ENCODE measurements at places on chromosomes 4 and X.

DNA sequence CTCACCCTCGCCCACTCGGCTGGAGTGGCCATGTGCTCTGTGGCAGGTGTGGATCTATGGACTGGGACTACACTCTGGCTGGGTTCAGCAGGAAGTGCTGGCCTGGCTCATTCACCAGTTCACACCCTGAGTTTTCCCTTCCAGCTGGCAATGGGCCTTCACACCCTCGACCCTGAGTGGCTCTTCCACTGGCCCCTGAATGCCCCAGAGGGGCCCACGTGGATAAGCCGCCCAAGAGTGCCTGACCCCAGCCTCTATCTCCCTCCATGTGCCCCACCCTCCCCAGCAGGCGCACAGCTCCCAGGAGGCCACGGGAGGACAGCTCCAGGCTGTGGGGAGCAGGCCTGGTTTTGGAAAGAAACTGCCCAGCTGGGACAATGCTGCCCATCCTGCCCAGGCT is 234.1 kb downstream of the AFAP1 start:
- DNase-seq: no peak

DNA sequence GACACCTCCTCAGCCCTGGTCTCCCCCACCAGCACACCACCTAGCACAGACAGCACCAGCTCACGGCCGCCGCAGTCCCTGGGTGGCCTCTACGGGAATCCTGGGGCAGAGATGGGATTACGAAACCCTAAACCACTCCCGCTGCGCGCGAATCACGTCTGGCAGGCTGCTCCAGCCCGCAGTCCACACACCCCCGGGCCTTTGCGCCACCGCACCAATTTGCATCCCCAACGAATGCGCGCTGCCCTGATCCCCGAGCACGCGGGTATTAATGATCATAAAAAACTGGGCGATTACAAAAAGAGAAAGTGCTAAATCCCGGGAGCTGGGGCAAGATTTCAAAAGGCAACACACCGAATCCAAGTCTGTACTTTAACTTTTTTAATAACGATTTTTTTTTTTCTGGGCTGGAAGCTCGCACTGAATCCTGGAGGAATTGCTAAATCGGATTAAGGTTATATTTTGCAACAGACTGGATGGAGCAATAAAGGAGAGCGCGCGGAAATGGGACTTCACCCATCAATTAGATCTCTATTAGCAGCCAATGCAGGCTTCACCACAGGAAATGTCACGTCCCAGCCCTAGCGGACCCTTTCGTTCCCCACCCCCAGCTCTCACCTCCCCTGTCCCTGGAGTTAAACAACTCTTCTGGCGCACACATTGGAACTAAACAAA is 69.8 kb upstream of the TMEM33 start:
- DNase-seq: no peak

DNA sequence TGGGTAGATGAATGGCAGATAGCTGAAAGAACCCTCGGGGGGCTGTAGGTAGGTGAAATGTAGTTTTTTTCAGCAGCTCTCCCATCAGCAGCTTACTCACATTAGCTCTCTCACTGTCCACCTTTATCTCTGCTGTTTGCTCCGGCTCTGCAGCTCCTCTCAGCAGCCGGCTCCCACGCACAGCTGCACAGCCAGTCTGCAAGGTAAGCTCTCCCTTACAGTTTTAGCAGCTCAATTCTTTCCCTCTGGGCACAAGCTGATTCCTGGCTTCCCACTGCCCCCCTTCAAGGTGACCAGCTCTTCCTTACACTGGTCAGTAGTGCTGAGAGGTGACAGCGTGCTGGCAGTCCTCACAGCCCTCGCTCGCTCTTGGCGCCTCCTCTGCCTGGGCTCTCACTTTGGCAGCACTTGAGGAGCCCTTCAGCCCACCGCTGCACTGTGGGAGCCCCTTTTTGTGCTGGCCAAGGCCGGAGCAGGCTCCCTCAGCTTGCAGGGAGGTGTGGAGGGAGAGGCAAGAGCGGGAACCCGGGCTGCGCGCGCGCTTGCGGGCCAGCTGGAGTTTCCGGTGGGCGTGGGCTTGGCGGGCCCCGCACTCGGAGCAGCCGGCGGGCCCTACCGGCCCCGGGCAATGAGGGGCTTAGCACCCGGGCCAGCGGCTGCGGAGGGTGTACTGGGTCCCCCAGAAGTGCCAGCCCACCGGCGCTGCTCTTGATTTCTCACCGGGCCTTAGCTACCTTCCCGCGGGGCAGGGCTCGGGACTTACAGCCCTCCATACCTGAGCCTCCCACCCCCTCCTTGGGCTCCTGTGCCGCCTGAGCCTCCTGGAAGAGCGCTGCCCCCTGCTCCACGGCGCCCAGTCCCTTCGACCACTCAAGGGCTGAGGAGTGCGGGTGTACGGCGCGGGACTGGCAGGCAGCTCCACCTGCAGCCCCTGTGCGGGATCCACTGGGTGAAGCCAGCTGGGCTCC is 393.6 kb downstream of the CENPC start:
- no peak for DNase-seq

DNA sequence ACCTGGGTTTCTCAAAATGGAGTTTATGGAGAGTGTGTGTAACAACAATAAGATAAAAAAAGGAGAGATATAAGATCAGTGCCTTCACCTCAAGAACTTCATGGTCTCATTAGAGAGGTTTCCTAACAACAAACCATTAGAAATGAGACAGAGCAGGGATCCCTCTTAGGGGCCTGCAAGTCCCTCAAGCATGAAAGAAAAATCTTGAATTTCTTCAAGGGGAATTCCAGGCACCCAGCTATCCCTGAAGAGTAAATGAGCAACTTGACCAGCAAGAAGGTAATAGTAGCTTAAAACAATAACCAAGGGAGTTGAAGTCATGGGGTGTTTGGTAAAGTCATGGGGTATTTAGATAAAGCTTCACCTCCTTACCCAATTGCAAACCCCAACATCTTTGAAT is 49.7 kb upstream of the TLR3 start:
- no peak for DNase-seq

DNA sequence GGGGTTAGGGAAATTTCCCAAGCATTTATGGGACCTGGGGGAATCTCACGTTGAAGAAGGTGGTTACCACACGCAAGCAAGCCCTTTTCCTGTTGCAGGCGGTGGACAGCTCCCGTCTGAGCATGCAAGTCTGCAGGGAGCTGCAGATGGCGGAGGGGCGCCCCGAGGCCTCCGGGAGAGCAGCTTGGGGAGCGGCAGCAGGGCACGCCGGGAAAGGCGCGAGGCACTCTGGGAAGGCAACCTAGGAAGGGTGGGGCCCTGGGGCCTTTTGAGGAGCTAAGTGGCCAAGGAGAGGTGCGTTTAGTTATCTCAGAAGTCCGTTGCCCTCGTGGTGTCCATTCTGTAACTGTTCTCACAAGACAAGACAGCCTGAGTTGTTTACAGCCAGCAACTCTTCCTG is 57.0 kb upstream of the SLC25A4 start:
- DNase-seq: no peak

GRCh38 chr4:139576219-139576618 is 20.2 kb upstream of the SETD7 start:
- DNase-seq: no peak

DNA sequence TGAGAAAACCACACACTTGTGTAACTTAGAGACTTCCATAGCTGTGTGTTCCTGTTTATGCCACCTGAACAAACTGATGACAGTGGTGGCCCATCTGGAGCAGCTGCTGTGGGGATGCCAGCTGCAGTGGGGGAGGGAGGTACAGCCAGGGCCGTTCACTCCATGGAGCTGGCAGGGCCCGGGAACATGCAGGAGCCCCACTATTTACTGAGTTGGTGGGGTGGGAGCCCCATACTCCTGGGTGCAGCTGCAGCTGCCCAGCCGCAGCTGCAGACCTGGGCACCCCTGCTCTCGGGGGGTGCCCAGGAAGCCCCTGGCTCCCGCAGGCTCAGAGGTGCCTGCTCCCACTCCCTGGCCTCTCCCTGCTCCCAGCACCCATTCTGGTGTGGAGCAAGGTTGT is 398.6 kb upstream of the RASGEF1B start:
- DNase-seq: no peak

- no peak for DNase-seq
Observed at GRCh38 chr4:99991741-99992140, 41.7 kb upstream of the H2AZ1 start.

DNA sequence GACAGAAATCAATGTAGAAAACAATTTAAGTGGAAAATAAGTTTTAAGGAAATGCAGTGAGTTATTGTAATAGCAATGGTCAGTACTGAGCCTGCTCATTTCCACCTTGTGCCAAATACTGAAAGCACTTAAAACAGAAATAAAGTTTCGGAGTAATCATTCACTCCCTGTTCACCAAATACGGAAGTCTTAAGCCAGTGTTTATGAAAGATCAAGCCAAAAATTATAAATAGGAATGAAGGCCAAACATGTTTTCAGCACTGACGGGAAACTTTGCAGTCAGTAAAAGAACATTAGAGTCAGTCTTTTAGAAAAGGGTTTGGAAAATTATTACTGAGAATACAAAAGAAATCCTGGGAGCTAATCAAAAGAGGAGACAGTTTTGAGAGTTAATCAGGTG is 178.6 kb downstream of the DMD start:
- DNase-seq: no peak

DNA sequence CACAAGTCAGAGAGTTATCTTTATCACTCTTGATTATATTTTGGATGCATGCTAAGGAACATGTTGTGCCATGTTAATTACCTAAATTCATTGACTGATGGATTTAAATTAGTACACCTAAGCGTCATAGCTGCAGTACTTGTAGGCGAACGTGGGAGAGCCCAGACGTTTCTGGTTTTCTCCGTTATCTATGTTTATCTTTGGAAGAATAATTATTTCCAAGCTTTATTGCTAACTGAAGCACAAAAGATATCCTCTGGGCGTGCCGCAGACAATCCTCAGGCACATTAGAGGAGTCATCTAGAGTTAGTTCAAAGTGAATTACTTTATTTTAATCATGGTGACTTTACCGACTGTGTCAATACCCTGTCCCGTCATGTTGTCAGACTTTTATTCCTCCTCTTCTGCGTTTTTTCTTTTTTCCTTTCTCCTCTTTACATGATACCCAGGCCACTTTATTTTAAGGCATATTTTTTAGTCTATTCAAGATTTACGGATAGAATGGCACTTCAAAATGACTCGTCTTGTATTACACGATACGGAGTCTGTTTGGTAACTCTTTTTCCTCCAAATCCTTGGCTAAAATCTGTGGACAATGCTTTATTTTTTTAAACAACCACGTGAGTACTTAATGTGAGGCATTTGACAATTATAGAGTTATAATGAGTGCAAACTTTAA is 632.0 kb upstream of the TENM3 start:
- DNase-seq: no peak

DNA sequence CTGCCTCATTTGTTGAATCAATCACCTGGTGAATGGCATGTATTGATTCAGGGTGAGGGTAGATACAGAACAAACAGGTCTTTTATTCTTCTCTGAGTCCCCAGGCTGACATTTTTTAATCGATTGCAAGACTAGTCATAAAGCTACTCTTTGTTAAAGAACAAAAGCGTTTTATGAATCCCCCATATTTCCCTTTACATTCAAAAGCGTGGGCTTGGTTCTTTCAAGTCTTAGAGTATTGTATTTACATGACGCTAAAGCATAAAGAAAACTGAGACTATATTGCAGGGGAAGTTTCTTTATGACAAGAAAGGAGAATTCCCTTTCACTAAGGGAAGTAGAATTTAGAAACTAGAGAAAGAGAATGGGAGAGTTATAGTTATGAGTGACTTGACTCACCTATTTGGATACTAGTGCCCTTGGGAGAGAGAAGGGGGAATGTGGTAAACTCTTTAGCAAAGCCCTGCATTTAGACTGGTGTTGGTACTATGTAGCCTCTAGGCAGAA is 69.3 kb upstream of the PDE5A start:
- no peak for DNase-seq

- DNase-seq: no peak
Observed at GRCh38 chr4:166662266-166662843, 571.9 kb downstream of the SPOCK3 start.

DNA sequence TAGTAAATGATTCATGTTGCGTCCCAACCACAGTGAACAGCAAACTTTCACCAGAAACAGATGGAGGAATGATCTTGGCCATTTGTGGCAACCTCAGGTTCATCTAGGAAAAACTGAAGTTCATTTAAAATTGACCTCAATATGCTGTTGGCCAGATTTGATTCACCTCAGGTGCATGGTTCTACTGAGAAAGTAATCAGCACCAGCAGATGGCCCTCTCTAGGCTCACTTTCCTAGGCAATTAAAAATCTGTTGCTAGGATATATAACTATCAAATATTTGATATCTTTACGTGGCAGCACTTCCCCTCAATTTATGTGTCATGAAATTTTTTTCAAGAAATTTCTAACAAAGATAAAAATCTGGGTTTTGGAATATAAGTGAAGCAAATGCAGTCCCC is 344.7 kb downstream of the GALNTL6 start:
- no peak for DNase-seq

DNA sequence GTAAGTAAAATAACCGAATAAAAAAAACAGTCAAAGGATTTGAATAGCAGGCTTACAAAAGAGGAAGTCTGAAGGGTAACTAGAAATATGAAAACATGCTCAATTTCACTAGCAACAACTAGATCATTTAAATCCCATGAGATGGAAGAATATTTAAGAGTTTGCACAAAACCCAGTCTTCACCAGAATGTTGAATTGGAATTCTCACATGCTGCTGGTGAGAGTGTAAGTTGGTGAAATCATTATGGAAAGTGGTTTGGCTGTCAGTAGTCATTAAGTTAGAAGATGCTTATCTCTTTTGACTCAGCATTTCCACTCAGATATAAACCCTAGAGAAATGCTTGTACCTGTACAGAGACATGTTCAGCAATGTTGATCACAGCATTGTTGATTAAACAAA is 110.1 kb downstream of the PGRMC2 start:
- DNase-seq: no peak

- no peak for DNase-seq
Observed at GRCh38 chr4:124952601-124953000, 240.1 kb upstream of the ANKRD50 start.

DNA sequence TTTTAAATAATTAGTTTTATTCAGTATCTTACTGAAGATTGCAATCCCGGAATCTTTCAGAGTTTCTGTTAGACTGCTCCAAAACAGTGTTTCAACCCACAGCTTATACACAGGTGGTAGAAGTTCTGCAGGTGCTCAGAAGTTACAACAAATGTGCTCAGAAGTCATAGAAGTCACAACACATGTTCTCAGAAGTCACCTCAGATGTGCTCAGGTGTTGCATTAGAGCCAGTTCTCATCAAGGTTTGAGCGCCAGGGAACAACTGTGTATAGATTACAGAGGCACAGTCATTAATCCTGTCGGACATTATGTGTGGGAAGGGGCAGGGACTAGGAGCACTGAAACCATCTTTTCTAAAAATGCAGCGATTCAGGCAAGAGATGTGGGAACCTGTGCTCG is 124.5 kb downstream of the ARSF start:
- no peak for DNase-seq

DNA sequence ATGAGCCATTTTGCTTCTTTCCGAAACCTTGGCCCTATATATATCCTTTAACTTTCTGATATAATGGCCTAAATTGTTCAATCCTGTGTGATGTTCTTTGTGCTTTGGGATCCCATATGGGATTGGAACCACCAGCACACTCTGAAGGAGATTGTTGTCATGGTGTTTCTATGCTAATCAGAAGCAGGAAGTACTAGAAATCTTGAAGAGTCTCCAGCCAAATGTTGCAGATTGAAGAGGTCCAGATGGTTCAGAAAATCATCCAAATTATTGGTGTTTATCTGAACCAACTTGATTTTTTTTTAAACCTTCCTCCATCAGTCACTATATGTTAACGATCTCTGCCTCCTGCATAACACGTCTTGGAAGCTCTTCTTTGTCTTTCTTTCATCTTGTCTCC is 72.8 kb downstream of the KIT start:
- no peak for DNase-seq

Data from NCI-H1694 (cell line).